B cell (primary cell): ENCODE measurements at places on chromosomes 5 and 9.

DNA sequence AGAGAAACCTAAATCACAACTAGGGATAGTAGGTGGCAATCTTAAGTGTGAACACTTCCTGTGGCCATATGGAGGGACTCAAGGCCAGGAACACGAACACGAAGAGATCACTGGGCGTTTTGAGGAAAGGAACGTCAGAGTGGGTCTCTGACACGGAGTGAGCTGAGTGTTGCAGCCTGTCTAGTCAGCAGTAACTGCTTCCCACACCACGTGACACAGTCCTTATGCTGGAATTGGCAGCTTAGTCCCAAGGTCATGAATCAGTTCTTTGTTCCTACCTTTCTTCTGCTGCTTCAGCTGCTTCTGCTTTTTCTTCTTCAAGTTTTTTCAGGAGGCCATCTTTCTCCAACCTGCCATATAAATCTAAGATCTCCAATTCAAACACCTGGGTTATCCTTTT, 18.2 kb downstream of the SPACA9 start:
- H3K27ac ChIP-seq = no peak overlapping the region
- peaks cover 5% of the 10 kb centered on the region for H3K36me3 ChIP-seq
- no peaks in the 10 kb centered on the region for H3K27me3 ChIP-seq
- H3K4me1 ChIP-seq = no peaks in the 10 kb centered on the region
- H3K4me3 ChIP-seq = no peak overlapping the region

- DNase-seq = no peak
- no peak overlapping the region for H3K27ac ChIP-seq
- H3K4me3 ChIP-seq = no peak overlapping the region
- H3K4me1 ChIP-seq = no peaks in the 10 kb centered on the region
Observed at GRCh38 chr9:126453156-126453963, 126.7 kb downstream of the MVB12B start.

- no peak overlapping the region for H3K27ac ChIP-seq
- no peak overlapping the region for H3K4me3 ChIP-seq
- H3K27me3 ChIP-seq = no peaks in the 10 kb centered on the region
- H3K36me3 ChIP-seq = no peaks in the 10 kb centered on the region
- no peak for DNase-seq
- H3K4me1 ChIP-seq = no peaks in the 10 kb centered on the region
Observed at GRCh38 chr5:55934115-55934613, 60.6 kb downstream of the IL6ST start.

- H3K36me3 ChIP-seq = no peaks in the 10 kb centered on the region
- no peak overlapping the region for H3K27ac ChIP-seq
- no peaks in the 10 kb centered on the region for H3K4me1 ChIP-seq
- H3K27me3 ChIP-seq = no peaks in the 10 kb centered on the region
Observed at GRCh38 chr5:166523206-166523605, 1768.2 kb upstream of the WWC1 start.

DNA sequence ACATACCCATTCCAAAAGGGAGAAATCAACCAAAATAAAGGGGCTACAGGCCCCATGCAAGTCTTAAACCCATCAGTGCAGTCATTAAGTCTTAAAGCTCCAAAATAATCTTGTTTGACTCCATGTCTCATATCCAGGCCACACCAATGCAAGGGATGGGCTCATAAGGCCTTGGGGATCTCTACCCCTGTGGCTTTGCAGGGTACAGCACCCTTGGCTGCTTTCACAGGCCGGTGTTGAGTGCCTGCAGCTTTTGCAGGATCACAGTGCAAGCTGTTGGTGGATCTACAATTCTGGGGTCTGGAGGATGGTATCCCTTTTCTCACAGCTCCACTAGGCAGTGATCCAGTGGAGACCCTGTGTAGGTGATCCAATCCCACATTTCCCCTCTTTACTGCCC, 5.0 kb upstream of the SPINK14 start:
- no peaks in the 10 kb centered on the region for H3K27me3 ChIP-seq
- no peak overlapping the region for H3K4me3 ChIP-seq
- no peaks in the 10 kb centered on the region for H3K36me3 ChIP-seq
- no peak for DNase-seq
- no peaks in the 10 kb centered on the region for H3K4me1 ChIP-seq

DNA sequence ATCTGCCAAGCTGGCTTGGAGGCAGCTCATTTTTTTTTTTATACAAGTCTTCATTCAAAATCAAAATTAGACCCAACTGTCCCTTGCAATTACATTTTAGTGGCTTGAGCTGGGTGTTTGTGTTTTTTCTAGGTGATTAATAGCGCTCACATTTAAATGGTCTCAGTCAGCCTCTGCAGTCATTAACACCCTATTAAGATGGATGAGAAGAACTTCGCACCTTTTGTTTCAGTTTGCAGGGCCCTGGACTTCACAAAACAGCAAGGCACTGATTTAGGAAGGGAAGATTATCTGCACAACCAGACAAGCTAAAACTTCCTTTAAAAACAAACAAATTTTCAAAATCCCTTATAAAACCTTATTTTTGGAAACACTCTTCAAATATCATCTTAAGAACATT, 374.8 kb downstream of the EFNA5 start:
- H3K27me3 ChIP-seq = no peaks in the 10 kb centered on the region
- H3K36me3 ChIP-seq = no peaks in the 10 kb centered on the region
- H3K27ac ChIP-seq = no peak overlapping the region
- no peak for DNase-seq
- peaks cover 11% of the 10 kb centered on the region for H3K4me1 ChIP-seq

DNA sequence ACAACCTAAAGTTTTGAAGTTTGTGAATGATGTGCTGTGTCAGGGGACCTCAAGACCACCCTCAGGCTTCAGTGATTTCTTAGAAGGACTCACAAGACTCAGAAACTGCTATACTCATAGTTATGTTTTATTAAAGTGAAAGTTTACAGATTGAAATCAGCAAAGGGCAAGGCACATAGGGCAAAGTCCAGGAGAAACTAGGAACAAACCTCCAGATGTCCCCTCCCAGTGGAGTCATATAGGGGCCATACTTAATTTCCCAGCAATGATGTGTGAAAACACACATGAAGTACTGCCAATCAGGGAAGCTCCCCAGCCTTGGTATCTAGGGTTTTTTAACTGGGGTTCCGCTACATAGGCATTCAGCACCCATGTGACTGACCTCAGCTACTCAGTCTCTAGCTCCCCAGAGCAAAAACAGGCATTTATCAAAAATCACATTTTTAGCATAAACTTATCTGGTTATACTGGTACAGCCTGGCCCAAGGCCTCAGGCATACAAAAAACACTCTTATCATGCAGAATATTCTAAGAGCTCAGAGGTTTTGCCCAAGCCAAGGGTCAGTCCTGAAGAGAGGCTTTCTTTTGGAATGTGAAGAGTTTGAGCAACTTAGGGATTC, 74.7 kb upstream of the ANKRD55 start:
- peaks cover 6% of the 10 kb centered on the region for H3K4me1 ChIP-seq
- H3K36me3 ChIP-seq = no peaks in the 10 kb centered on the region
- no peak overlapping the region for H3K4me3 ChIP-seq
- no peak for DNase-seq
- no peaks in the 10 kb centered on the region for H3K27me3 ChIP-seq

GRCh38 chr5:117379521-117379920, 804.9 kb upstream of the SEMA6A start:
- no peak for DNase-seq
- no peak overlapping the region for H3K4me3 ChIP-seq
- H3K36me3 ChIP-seq = no peaks in the 10 kb centered on the region

DNA sequence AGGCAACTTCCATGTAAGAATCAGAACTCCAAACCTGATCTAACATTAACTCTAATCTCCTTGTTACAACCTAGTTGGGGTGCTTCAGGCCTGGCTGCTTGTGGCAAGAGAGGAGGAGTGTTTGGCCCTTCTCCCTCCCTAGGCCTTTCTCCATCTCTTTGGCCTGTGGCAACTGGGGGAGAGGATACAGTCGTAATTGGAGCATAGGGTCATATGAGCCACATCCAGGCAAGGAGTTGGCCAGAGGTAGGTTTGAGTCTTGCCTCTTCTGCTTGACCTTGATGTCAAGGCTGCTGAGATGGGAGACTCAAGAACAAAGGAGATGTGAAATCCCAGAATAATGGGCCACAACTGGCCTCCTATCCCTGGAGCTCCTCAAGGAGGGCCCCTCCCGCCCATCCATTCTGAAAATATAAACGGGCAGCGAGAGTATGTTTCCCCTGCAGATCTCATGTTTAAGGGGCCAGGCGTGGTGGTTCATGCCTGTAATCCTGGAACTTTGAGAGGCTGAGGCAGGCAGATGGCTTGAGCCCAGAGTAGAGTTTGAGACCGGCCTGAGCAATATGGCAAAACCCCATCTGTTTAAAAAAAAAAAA, 59.3 kb upstream of the ANGPTL2 start:
- no peak for DNase-seq
- H3K27ac ChIP-seq = no peak overlapping the region
- H3K36me3 ChIP-seq = peaks cover 9% of the 10 kb centered on the region
- H3K4me1 ChIP-seq = no peaks in the 10 kb centered on the region
- no peaks in the 10 kb centered on the region for H3K27me3 ChIP-seq

GRCh38 chr9:138111607-138112006, 234.0 kb downstream of the CACNA1B start:
- H3K36me3 ChIP-seq = no peaks in the 10 kb centered on the region
- no peak overlapping the region for H3K27ac ChIP-seq
- no peaks in the 10 kb centered on the region for H3K27me3 ChIP-seq
- DNase-seq = no peak

DNA sequence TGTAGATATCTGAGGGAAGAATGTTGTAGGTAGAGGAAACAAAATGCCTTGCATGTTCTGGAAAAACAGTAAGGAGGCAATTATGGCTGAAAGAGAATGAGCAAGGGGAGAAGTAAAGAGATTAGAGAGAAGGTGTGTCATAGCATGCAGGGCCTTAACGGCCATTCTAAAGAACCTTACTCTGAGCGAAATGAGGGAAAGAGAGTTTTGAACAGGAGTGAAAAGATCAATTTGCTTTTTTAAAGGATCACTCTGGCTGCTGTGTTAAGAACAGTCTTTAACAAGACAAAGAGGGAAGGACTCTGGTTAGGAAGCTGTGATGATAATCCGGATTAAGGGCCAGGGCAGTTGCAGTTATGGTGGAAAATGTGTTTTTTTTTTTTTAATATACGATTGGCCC, 22.6 kb downstream of the PTBP3 start:
- H3K27me3 ChIP-seq = no peaks in the 10 kb centered on the region
- peaks cover 3% of the 10 kb centered on the region for H3K4me1 ChIP-seq
- H3K36me3 ChIP-seq = no peaks in the 10 kb centered on the region
- H3K4me3 ChIP-seq = no peak overlapping the region

GRCh38 chr9:137924761-137925369, 47.3 kb downstream of the CACNA1B start:
- H3K27me3 ChIP-seq = no peaks in the 10 kb centered on the region
- H3K4me1 ChIP-seq = no peaks in the 10 kb centered on the region

DNA sequence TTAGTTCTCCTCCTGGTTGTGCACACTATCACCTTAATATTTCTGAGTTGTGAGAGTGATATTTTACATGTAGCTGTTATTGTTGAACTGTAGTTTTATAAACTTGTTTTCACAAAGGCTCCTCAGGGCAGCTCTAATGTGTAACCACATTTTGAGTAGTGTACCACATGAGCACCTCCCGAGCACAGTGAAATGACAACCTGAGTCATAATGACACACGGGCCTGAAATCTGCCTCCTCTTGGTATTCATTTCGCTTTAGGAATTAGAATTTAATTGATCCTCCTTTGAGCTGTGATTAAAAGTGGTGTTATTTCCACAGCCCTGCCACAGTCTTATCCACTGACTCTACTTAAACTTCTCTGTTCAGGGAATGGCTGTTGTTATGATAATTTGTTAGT, 7.9 kb downstream of the MTRR start:
- no peaks in the 10 kb centered on the region for H3K27me3 ChIP-seq
- no peak overlapping the region for H3K27ac ChIP-seq
- no peak for DNase-seq
- H3K4me3 ChIP-seq = no peak overlapping the region
- H3K4me1 ChIP-seq = no peaks in the 10 kb centered on the region

- no peaks in the 10 kb centered on the region for H3K27me3 ChIP-seq
- H3K4me1 ChIP-seq = no peaks in the 10 kb centered on the region
- peaks cover 3% of the 10 kb centered on the region for H3K36me3 ChIP-seq
- no peak overlapping the region for H3K4me3 ChIP-seq
- no peak overlapping the region for H3K27ac ChIP-seq
- no peak for DNase-seq
Observed at GRCh38 chr9:7045361-7045760, 287.6 kb downstream of the KDM4C start.

DNA sequence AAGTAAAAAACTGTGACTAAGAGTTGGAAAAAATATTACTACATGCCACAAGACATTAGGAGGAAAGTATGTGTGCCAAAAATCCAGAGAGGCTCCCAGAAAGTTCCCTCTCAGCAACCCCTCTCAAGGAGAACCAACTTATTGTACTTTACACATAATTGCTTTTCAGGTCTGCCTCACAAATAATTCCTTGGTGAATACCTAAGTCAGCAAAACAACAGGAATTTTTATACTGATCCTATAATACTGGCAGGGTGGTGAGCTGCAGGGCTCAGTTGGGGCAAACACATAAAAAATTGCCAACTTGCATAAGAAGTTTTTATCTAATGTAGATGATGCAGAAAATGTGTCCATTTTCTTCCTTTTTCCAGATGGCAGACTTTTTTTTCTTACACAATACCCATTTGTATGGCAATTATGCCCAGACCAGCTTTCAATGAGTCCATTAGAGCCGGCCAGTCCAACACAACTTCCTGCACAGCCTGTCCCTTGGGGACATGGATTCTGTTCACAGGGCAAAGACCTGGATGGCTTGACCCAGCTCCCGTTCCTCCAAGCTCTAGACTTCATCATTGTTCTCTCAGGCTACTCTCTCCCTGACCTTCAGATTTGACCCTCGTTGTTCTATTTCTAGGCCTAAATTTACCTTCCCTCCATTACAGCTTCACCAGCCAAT, 31.3 kb downstream of the MARCHF3 start:
- no peak overlapping the region for H3K4me3 ChIP-seq
- peaks cover 6% of the 10 kb centered on the region for H3K36me3 ChIP-seq
- no peak overlapping the region for H3K27ac ChIP-seq
- no peak for DNase-seq
- no peaks in the 10 kb centered on the region for H3K27me3 ChIP-seq

GRCh38 chr5:43227655-43228054, 35.6 kb downstream of the NIM1K start:
- H3K4me3 ChIP-seq = no peak overlapping the region
- no peaks in the 10 kb centered on the region for H3K4me1 ChIP-seq
- no peaks in the 10 kb centered on the region for H3K27me3 ChIP-seq

DNA sequence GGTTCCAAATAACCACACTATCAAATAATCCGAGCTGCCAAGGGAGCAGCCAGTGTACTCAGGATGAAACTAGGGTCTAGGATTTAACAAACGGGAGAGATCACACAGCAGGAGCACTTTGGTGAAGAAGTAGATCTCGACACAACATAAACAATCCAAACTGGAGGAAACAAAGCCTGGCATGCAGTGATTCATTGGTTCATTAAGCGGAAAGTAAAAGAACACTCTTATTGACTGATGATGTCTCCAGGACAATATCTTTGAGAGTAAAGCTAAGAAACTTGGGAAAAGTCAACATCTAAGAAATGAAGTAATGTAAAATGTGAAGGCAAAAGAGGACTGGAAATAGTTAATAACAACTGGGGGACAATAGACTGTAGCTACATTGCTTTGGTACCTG, 1478.3 kb upstream of the CDH9 start:
- H3K36me3 ChIP-seq = no peaks in the 10 kb centered on the region
- no peaks in the 10 kb centered on the region for H3K27me3 ChIP-seq
- H3K27ac ChIP-seq = no peak overlapping the region
